ENCODE measurements at places on chromosomes 2 and 18.

GRCh38 chr2:240915526-240916341 lies 9.6 kb downstream of the CROCC2 start:
- peak; percentile 40 for DNase-seq

DNA sequence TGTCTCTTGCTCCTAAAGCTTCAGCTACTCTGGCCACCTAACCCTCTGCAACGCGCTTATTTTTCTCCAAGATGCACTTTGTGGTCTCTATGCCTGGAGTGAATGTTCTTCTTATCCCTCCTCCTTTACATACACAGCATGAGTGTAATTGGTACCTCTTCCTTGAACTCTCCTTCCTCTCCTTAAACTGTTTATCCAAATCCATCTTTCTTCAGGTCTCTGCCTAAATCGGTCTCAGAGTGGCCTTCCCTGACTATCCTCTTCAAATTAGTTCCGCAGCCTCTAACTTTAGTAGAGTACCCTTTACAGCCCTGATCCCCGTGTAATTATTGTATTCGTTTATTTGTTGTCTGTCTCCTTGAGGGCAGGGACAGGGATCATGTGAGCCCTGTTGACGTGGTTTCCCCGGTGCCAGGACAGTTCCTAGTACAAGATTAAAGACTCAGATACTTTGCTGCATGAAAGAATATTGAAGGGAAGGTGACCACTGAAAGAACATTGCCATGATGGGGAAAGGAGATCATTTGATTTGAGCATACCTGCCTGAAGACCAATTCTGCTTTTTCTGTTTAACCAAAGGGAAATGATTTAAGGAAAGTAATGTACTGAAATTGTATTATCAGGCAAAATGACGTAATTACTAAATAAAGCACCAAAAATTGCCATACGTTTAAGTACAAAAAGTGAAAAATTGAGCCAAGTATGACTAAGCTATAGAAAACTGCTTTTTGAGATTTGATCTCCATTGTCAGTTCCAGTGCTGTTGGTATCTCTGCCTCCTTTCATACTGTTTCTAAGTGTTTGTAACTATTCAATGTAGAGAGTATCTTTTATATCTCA lies 1.2 kb downstream of the CNOT9 start:
- DNase-seq: no peak

DNA sequence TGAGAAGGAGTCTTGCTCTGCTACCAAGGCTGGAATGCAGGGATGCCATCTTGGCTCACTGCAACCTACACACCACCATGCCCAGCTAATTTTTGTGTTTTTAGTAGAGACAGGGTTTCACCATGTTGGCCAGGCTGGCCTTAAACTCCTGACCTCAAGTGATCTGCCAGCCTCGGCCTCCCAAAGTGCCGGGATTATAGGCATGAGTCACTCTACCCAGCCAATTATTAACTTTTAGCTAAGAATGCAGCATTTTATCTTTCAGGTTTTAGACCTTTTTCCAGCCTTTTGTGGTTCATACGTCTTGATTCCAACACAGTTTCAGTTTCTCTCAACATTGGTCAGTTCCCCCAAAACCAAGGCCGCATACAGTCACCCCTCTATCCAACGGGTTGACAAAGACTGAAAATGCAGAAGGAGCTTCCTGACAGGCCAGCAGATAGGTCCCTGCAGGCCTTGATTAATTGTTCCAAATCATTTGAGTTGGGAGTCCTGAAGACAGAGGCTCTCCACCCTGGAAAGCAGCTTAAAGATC lies 262.2 kb upstream of the KLHL29 start:
- DNase-seq: no peak

DNA sequence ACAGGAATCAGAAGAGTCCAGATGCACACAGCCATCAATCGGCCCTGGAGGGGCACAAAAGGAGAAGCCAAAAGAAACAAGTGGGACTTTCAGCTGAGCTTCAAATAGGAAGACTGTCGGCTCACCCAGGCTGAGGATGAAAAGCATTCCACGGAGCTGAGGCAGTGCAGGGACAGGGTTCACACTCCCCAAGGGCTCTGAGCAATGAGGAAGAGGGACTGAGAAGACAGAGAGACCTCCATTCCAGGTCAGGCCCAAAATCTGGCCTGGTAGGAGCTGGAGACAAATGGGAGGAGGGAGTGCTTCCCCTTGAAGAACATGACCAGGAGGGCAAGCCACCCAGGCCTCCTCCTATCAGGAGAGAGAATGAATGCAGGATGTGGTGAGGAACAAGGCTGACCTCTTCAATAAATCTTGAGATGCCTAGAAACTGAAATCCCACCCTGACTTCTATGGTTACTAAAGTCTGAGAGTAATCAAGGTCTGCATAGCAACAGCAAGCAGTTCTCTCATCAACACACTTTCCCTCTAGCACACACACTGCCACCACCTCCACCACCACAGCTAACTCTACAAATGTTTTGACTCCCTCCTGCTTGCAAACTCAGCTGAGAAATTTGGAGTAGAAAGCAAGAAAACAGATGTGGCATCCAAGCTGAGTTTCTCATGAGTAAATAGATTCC lies 434.4 kb downstream of the TNS1 start:
- DNase-seq: no peak

DNA sequence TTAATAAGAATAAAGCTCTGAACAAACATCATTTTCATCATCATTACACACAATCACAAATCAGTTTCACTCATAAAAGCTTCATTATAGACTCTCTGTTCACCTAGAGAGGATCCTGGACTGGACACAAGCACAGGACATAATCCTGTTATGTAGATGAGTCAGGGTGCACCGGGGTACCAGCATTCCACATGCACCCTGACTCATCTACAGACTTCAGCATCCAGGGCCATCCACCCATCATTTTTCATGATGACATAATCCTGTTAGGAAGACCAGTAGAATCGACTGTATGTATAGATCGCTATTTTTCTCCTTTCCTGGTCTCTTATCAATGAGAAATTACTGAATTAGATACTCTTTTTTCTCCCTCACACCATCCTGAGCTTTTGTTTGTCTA lies 73.7 kb upstream of the PIK3C3 start:
- DNase-seq: no peak

DNA sequence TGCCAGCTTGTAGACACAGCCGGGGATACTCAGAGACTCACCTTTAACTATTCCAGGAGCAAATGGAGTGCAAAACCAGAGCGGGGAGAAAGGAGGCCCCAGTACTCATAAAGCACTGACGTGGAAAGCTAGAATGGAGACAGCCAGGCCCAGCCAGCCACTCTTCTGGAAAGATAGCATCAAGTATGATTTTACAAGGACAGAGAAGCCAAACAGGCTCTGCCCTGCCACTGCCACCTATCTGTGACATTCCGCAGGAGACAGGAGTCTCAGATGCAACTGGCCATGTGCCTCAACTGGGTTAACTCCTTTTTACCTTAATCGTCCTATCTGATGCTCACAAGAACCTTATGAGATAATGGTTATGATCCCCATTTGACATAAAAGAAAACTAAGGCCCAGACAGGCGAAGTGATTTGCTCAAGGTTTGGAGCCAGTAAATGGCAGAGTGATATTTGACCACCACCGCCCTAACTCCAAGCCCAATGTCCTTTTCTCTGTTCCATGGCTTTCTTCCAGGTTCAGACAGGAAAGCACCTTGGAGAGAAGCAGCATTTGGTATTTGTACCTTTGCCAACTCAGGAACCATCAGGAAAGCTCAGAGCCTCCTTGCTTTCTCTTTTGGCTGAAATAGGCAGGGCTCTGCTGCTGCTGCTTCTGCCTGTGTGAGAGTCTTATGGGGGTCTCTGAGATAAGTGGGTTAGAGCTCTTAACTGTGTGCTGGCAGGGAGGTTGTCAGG lies 15.6 kb downstream of the KIF3C start:
- DNase-seq: no peak

- DNase-seq: no peak
Measured at GRCh38 chr2:55156984-55157383, 75.1 kb downstream of the CLHC1 start.

DNA sequence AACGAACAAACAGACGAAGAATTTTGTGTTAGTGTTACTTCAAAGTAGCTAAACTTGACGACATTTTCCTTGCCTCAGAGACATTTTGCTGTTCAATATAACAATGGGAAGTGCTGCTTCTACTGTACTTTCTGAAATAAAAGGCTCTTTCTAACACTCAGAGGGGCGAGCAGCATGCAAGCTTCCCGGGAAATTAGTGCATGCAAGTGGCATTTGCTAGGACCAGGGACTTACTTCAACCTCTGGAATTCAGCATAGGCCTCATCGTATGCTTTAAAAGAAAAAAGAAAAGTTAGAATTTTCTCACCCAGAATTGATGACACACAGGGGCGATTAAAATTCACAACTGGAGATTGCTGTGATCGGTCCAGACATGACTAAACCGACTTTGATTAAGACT lies 62.5 kb upstream of the LPIN2 start:
- no peak for DNase-seq

DNA sequence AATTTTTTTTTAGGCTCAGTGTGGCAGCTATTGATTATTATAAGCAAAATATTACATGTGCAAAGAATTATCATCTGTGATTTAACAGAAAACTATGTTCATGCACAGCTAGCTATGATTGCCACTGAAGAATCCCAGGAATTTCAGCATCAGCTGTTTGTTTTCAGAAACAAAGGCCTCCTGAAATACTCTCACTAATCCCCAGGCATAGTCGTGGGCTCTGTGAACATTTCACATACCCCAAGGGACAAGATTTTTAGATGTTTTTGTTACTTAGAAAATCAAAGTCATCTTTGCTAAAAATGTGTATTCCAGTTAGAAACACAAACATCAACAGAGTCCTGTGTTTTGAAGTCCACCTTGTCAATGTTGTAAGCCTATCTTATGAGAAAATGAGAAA lies 156.1 kb downstream of the MYO1B start:
- no peak for DNase-seq

DNA sequence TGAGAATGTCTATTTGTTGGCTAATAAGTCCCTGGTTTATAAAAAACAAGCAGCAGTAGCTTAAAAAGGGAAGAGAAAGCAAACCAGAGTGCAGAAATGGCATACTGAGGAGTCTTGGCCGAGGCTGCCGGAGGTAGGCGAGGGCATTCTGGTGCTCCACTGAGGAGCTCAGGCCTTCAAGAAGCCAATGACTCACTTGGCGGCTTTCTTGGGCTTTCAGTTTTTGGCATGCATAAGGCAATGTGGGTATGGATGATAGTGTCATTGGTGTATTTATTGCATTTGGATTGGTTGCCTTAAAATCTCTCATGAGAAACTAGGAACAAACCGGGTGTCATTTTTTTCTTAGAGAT lies 119.6 kb upstream of the ARL5A start:
- no peak for DNase-seq

DNA sequence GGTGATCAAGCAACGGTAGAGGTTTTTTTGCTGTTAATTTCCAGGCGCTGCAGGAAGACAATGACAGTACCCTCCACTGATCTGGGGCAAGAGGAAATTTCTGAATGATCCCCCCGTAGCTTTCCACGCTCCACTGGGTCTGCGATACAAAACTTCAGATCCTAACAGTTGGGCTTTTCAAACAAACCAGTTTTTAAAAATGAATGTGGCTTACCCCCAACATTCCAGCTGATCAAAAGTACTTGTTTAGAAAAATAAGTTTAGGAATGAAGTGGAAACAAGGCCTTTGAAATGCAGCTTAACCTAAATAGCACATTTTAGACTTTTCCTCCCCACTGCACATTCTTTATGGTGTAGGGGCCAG lies 5.7 kb downstream of the ZFP36L2 start:
- DNase-seq: no peak

GRCh38 chr18:9825571-9826073 lies 60.2 kb upstream of the TXNDC2 start:
- DNase-seq: no peak

- DNase-seq: no peak
Measured at GRCh38 chr2:211068108-211068780, 511.8 kb downstream of the CPS1 start.

- no peak for DNase-seq
Measured at GRCh38 chr2:73939419-73939818, 12.7 kb downstream of the DGUOK start.

GRCh38 chr2:207512356-207512755 lies 17.4 kb upstream of the CREB1 start:
- DNase-seq: no peak

- DNase-seq: no peak
Measured at GRCh38 chr2:118050974-118051373, 37.1 kb upstream of the CCDC93 start.

DNA sequence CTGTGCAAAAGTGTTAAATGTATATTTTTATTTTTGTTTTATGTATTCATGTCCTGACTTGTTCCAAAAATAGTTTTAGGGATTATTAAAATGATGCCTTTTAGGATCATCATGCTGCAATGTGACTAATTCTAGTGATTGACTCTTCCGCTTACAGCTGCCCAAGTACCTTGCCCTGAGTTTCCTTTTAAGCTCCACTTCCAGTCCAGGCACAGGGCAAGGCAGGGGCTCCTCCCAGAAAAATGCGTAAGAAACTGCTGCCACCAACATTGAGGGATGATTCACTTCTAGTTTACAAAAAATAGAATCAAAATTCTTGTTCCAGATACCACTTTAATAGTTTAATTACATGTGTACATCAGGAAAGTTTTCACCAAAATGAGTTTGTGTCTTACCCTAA lies 116.4 kb downstream of the IRS1 start:
- DNase-seq: no peak

DNA sequence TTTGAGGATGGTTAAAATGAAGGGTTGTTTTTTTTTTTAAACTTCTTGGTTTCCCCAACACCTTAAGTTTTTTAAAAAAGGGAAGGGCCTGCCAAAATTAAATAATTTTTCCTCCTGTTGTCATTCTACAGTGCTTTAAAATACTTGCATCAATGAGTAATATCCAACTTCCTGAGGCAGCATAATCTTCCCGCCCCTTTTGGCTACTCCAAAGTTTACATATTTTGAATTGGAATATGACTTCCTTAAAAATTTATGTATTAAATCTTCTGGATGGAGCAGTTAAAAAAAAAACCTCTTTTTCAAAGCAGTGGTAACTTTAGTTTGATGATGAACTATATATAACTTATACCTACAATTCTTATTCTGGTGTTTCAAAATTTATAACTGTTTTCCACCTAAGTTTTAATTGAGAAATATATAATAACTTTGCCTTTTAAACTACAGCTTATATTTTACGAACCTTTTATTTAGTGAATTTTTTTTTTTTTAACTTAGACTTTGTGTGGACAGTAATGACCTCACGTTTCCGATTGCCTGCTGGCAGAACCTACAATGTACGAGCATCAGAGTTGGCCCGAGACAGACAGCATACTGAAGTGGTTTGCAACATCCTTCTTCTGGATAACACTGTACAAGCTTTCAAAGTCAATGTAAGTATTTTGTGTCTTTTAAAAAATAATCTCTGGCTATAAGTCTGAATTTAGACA lies 49.8 kb downstream of the PTPN4 start:
- peak; percentile 72 for DNase-seq

- no peak for DNase-seq
Measured at GRCh38 chr2:212156088-212156487, 382.5 kb downstream of the ERBB4 start.

DNA sequence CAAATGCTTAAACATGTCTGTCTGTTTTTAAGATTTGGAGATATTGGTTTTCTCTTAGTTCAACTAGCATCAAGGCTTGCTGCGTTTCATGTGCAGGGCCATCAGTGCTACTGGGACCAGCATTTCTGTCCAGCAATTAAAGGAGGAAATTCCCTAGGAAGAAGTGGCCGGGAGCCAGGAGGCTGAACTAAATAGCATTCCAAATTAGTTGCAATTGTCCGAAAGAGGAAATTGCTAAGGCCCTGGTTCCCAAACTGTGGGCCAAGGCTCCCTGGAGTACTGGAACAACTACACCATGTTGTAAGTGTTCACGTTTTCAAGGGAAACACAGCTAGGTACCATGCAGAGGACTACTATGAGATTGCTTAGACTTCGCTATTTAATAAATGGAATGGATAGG lies 257.9 kb downstream of the PTPRM start:
- no peak for DNase-seq

Data from sigmoid colon (tissue), 7 donors.